ENCODE measurements at places on chromosomes 3 and 15.
A peak's percentile ranks its signal among the peaks of the same experiment; 100 is the strongest.

DNA sequence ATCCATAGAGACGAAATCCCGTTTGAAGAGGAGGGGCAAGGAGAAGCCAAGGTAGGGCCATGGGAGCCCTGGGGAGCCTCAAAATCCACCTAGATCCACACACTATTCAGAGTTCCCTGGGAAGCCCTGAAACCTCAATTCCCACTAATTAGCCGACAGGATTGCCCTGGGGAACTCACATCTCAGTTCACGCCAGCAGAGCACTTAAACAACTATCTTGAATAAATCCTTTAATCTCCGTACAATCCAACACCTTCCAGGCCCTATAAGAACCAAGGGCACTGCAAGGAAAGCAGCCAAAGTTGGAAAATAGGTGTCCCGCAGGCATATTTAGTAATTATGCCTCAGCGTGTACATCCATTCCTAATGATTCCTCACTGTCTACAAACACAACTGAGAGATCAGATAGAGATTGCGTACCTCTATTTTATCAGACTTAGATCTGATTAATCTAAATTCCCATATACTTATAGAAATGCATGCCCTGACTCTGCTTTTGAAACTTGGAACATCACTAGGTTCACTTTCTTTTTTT is 25.6 kb upstream of the EIF4A2 start:
- no peak for DNase-seq

- peak; percentile 94 for DNase-seq
Measured at GRCh38 chr3:48222616-48223513, at the start of gene CAMP. Gene CAMP (plus strand): TSS chr3:48223495. CDS start chr3:48223512, 17 bp downstream.

GRCh38 chr3:32882189-32882588 is 64.4 kb downstream of the TRIM71 start:
- DNase-seq = no peak

- DNase-seq = no peak
Measured at GRCh38 chr3:153370680-153371079, 208.7 kb downstream of the RAP2B start.

DNA sequence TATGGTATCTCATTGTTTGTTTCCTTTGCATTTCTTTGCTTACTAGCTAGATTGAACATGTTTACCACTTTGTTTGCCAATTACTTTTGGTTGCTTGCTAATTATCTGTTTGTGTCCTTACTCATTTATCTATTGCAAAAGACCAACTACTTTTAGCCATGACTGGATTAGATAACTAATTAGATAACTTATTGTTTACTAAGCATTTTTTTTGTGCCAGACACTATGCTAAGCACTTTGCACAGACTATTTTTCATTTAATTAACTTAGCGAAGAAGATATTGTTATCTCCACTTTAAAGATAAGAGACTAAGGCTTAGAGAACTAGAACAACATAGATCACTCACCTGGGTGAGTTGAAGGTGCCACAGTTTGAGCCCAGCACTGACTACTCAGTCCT is 16.9 kb upstream of the ZFAND6 start:
- no peak for DNase-seq

GRCh38 chr3:67819447-67819846 is 165.0 kb upstream of the SUCLG2 start:
- peak; percentile 7 for DNase-seq

DNA sequence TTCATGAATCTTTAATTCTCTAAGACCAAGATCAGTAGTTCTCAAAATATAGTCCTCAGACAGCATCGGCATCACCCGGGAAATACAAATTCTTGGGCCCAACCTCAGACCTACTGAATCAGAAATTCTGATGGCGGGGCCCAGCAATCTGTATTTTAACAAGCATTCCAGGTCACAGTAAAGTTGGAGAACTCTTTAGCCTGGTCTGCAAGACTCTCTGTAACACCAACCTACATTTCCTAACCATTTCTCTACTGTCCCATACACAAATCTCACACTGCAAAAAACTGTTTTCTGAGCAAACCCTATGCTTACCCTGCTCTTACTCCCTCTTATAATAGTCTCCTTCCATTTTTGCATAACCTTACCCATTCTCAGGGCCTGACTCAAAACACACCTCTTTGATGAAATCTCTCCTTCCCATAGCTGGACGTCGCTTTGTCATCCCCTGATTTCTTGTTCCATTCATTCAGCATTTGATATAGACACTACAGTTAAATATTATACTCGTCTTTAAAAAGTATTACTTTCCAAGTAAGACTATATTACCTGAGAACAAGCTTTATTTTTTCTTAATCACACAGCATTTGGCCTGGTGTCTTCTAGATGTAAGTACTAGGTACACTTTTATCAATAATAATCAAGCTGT is 83.3 kb upstream of the MYO5C start:
- DNase-seq = no peak

All from renal cortical epithelial cell (primary cell).